ENCODE measurements at places on chromosomes 5 and 9.

DNA sequence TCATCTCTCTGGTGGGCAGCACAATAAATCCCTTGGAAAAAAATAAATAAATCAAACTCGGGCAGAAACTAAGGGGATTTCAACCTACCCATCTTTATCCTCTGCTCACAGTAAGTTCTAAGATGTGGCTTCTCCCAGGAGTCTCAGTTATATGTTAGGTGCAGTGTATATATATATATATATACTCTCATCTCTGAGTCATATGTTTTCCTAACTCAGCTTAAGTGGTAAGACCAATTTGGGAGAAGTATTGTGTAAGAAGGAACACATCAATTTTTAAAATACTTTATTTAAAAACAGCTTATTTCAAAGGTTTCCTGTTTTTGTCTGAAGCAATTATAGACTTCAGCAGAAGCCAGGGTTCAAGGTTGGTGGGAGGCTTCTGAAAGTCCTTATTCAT lies 20.3 kb upstream of the OSMR start:
- no peak for DNase-seq

- DNase-seq = no peak
Observed at GRCh38 chr9:32723789-32724325, 59.5 kb upstream of the TMEM215 start.

- DNase-seq = peak; percentile 23
Observed at GRCh38 chr5:102958481-102959011, 161.4 kb downstream of the GIN1 start.

- DNase-seq = no peak
Observed at GRCh38 chr5:147853372-147853987, 22.0 kb upstream of the SPINK1 start.

All from NCI-H524 (cell line).